ENCODE measurements at places on chromosomes 4 and X.

GRCh38 chrX:150844016-150844415 lies 54.5 kb downstream of the CD99L2 start:
- DNase-seq: no peak

GRCh38 chr4:182978152-182978827 lies 61.1 kb upstream of the DCTD start:
- no peak for DNase-seq

- no peak for DNase-seq
These were observed 43.7 kb downstream of the IL21 start for GRCh38 chr4:122577189-122577553.

DNA sequence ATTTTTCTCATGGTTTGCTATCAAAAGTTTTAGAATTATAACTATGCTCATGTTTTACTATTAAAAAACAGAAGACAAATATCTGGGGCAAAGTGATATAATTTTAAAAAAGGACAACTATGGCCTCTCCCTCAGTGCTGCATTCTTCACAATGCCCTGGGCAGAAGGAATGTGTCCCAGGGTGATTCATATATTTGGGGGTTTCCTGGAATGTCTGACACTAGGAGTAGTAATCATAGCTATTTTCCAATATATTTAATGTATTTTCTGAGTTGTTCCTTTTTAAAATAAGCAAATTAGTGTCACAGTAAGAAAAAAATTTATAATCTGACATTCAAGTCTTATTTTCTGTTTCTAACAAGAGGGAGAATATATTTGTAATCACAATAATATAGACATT lies 281.7 kb downstream of the UNC5C start:
- no peak for DNase-seq

DNA sequence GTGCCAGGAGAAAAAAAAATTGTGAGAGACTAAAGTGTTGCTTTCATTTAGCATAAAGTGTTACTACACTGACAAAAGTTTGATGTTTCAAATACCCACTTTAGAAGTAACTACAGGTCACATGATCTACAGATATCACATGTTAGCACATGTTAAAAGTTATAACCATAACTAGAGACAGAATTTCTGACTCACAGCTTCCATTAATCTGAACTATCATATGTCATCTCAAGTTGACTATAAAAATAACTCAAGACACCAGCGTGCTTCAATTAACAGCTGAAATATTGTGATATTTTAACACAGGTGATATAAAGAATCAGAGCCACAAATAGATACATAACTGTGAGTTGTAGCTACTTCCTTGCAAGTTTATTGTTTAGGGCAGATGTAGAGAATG lies 591.5 kb upstream of the PITX2 start:
- DNase-seq: no peak

GRCh38 chr4:137602436-137602835 lies 70.1 kb upstream of the PCDH18 start:
- DNase-seq: no peak

GRCh38 chr4:8435656-8436121 lies 4.8 kb downstream of the ACOX3 start:
- DNase-seq: no peak

DNA sequence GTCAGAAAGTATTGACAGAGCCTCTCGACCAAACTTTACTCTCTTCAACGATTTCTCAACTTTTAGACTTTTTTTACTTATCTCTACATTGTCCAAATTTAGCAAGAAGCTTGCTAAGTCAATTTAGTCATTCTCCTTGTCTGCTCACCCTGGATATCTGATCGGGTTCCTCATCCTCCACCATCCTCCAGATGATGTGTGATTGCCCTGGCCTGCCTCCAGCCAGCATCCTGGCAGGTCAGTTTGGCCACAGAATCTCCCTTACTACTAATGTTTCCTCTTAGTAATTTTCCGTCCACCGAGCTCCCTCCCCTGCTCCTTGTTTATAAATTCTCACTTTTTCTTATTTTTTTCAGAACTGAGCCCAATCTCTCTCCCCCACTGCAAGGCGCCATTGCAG lies 167.9 kb upstream of the ZFP42 start:
- no peak for DNase-seq

GRCh38 chrX:68880846-68881552 lies 52.2 kb downstream of the EFNB1 start:
- DNase-seq: no peak

DNA sequence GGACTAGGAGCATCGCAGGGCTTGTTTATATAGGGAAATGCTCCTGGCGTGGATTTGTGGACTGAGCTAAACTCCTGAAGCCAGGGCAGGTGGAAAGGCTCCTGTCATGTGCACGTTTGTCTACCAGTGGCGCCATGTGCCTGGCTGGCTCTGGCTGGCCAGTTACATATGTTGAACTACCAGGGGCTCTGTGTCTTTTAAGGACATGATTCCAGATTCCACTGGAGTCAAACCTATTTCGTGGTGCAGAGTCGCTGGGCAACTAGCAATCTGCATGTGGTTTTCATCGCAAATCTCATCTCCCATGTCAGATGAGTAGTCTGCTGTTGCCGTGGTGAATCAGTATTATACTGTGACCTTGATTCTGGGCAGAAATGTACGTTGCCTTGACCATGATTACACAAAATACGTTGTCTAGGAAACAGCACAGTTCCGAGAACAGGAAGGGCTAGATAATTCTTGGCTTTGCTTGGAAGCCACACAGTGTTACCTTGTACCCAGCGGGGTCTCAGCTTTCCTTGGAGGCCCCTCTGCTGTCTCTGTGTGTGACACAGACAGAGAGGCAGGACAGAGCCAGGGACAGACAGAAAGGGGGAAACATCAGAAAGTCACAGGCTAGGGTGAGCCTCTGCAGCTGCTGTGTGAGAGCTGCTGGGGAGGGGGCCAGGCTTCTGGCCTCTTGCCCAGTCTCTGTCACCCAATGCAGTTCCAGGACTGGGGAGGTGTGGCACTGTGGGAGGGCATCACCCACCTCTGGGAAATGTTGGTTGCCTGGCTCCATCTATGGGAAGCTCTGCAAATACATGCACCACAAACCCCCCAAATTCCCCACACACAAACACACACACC lies 19.2 kb downstream of the PNMA6E start:
- DNase-seq: no peak
